ENCODE measurements at places on chromosomes 13 and 19. TPM values are rescaled to one million over a fixed set of nuclear protein-coding genes. Genes with fewer than 3 reads are reported as not detected.
A peak's percentile ranks its signal among the peaks of the same experiment; 100 is the strongest.

DNA sequence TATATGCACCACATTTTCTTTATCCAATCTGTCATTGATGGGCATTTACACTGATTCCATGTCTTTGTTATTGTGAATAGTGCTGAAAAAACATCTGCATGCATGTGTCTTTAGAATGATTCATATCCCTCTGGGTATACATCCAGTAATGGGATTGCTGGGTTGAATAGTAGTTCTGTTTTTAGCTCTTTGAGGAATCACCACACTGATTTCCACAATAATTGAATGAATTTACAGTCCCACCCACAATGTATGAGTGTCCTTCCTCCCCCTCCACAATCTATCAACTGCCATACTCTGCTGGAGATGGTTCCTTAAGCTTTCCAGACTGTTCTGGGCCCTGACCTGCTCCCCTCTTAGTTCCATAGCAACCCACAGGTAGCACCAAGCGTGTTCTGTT is 667.0 kb downstream of the LIG4 start:
- no peak for DNase-seq
- no peaks in the 10 kb centered on the region for H3K4me1 ChIP-seq
- H3K4me3 ChIP-seq = no peak overlapping the region
- H3K27me3 ChIP-seq = no peaks in the 10 kb centered on the region
- H3K36me3 ChIP-seq = no peaks in the 10 kb centered on the region
- H3K27ac ChIP-seq = no peak overlapping the region

GRCh38 chr19:33404506-33405253 is 31.2 kb downstream of the CEBPG start:
- no peak for DNase-seq
- no peaks in the 10 kb centered on the region for H3K27me3 ChIP-seq
- no peak overlapping the region for H3K4me3 ChIP-seq
- no peaks in the 10 kb centered on the region for H3K36me3 ChIP-seq
- no peak overlapping the region for H3K27ac ChIP-seq
- no peaks in the 10 kb centered on the region for H3K4me1 ChIP-seq

- H3K36me3 ChIP-seq = no peaks in the 10 kb centered on the region
- DNase-seq = no peak
- H3K27ac ChIP-seq = no peak overlapping the region
- peaks cover 5% of the 10 kb centered on the region for H3K4me1 ChIP-seq
- H3K27me3 ChIP-seq = peaks cover 37% of the 10 kb centered on the region
These were observed 8.1 kb upstream of the SDHAF1 start for GRCh38 chr19:35986664-35987570.

DNA sequence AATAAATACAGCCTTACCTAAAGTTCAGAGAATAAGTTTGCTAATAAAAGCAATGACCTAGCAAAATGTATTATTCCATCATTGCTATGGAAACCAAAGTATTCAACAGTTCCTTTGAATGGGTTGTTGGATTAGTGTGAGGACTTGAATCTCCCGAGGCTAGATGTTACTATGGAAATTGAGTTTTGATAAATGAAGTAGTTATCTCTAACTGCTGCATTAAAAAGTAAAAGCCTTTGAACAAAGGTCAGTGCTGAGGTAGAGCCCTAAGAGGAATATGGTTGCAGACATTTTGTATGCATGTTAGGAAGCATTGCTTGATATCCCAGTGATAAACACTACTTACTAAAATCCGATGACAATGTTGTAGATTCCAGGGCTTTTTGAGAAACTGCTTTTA is 6.2 kb downstream of the KLF5 start:
- no peak overlapping the region for H3K4me3 ChIP-seq
- no peak for DNase-seq
- H3K27me3 ChIP-seq = no peaks in the 10 kb centered on the region
- H3K36me3 ChIP-seq = peaks cover 27% of the 10 kb centered on the region

GRCh38 chr13:113369881-113370280 is 6.0 kb upstream of the GRTP1 start:
- H3K27me3 ChIP-seq = no peaks in the 10 kb centered on the region
- H3K4me1 ChIP-seq = no peaks in the 10 kb centered on the region
- H3K36me3 ChIP-seq = no peaks in the 10 kb centered on the region

- no peaks in the 10 kb centered on the region for H3K36me3 ChIP-seq
- no peak overlapping the region for H3K27ac ChIP-seq
- no peaks in the 10 kb centered on the region for H3K27me3 ChIP-seq
- no peak overlapping the region for H3K4me3 ChIP-seq
- no peaks in the 10 kb centered on the region for H3K4me1 ChIP-seq
These were observed 130.7 kb downstream of the MYO16 start for GRCh38 chr13:108760129-108760528.

GRCh38 chr19:47272448-47273312 is 2.0 kb upstream of the INAFM1 start:
- H3K27ac ChIP-seq = peak overlapping the region; percentile 90
- H3K36me3 ChIP-seq = no peaks in the 10 kb centered on the region
- H3K4me3 ChIP-seq = peak overlapping the region; percentile 74
- H3K27me3 ChIP-seq = no peaks in the 10 kb centered on the region
- DNase-seq = no peak

GRCh38 chr13:85278851-85279250 is 520.4 kb downstream of the SLITRK6 start:
- H3K27ac ChIP-seq = no peak overlapping the region
- H3K36me3 ChIP-seq = no peaks in the 10 kb centered on the region
- no peaks in the 10 kb centered on the region for H3K27me3 ChIP-seq
- DNase-seq = no peak
- H3K4me3 ChIP-seq = no peak overlapping the region
- no peaks in the 10 kb centered on the region for H3K4me1 ChIP-seq

GRCh38 chr13:65387743-65388347 is 1842.3 kb downstream of the PCDH9 start:
- H3K27ac ChIP-seq = no peak overlapping the region
- no peaks in the 10 kb centered on the region for H3K27me3 ChIP-seq
- no peak for DNase-seq
- no peaks in the 10 kb centered on the region for H3K36me3 ChIP-seq

GRCh38 chr13:75566658-75567057 is 17.1 kb downstream of the UCHL3 start:
- H3K36me3 ChIP-seq = no peaks in the 10 kb centered on the region
- H3K27ac ChIP-seq = no peak overlapping the region
- H3K4me3 ChIP-seq = no peak overlapping the region

DNA sequence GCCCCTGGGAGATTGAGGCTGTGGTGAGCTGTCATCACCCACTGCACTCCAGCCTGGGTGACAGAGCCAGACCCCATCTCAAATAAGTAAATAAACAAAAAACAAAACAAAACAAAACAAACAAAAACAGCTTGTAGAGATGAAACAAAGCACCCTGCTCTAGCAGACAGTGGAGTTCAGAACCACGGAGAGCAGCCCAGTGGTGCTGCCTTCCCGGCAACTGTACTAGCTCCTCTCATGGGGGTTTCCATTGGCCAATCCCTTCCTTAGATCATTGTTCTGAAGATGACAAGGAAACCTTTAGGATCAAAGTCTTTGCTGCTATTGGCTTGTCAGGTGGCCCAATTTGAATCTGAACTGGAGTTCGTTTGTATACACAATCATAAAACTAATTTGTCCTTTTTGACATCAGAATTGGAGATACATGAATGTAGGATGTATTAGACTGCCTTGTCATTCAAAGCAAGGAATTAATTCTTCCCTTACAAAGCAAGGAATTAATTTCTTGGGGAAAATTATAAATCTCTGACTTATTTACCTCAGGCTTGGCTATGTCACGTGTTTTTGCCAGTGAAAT is 19.7 kb upstream of the SYCN start:
- H3K27me3 ChIP-seq = peaks cover 9% of the 10 kb centered on the region
- H3K36me3 ChIP-seq = no peaks in the 10 kb centered on the region
- H3K27ac ChIP-seq = no peak overlapping the region
- H3K4me3 ChIP-seq = no peak overlapping the region
- DNase-seq = no peak
- no peaks in the 10 kb centered on the region for H3K4me1 ChIP-seq

The TEX29 gene
- total RNA-seq = not detected

The ENOX1 gene
- 3.5 TPM for total RNA-seq

The NTF4 gene
- 2.0 TPM for total RNA-seq

The GJB6 gene
- not detected for total RNA-seq
